ENCODE measurements at places on chromosomes 4 and X. TPM values are rescaled to one million over a fixed set of nuclear protein-coding genes. Genes with fewer than 3 reads are reported as not detected.

DNA sequence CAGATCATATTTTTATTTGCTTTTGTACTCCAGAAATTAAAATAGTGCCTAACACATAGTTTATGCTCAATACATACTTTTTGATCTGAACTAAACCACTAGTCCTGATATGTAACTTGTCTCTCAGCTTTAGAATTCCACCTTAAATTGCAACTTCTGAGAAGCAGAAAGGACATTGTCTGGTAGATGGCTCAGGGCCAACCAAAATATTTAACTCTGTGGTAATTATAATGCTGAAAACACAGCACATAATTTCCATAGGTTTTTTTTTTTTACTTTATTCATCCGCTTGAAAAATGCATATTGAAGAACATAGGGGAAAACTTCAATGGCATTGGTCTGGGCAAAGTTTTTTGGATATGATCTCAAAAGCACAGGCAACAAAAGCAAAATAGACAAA is 59.3 kb downstream of the AREG start:
- H3K27ac ChIP-seq = no peak overlapping the region
- H3K27me3 ChIP-seq = peaks cover 4% of the 10 kb centered on the region
- no peaks in the 10 kb centered on the region for H3K4me1 ChIP-seq
- no peak for DNase-seq

DNA sequence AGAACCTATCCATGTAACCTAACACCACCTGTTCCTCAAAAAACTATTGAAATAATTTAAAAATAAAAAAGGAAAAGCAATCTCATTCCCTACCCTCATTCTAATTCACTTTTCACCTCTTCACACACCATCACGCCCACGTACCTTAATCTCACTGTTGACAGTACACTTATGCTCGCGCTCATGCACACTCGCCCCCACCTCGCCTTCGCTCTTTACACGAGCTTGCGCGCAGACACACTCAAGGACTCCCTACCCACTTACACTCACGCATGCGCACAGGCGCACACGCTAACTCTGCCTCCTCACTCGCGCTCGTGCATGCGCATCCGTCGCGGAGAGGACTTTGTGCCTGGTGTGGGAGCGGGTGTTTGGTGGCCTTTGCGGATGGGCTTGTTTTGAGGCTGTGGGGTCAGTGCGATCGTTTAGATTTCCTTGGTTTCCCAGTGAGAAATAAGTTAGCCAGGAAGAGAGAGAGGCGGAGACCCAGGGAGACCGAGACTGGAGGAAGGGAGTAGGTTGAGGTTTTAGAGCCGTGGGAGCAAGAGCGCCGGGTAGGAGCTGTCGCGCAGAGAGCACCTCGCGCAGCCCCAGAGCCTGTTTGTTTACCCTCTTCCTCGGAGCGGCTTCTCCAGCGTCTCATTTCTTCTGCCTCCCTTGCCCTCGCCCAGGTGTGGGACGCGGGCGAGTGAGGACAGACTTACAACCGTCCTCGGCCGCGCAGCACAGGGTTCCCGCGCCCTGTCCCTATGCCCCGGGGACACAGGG is 8.1 kb upstream of the GSX2 start:
- DNase-seq = peak; percentile 75
- H3K4me1 ChIP-seq = peaks cover 17% of the 10 kb centered on the region
- peaks cover 74% of the 10 kb centered on the region for H3K27me3 ChIP-seq
- H3K27ac ChIP-seq = no peak overlapping the region
- H3K36me3 ChIP-seq = peaks cover 4% of the 10 kb centered on the region

Gene NXF2B
- total RNA-seq = not detected

- DNase-seq = no peak
- H3K36me3 ChIP-seq = peaks cover 26% of the 10 kb centered on the region
- peaks cover 42% of the 10 kb centered on the region for H3K4me1 ChIP-seq
- no peak overlapping the region for H3K27ac ChIP-seq
These were observed 9.6 kb downstream of the PPP3CA start for GRCh38 chr4:101337688-101338087.

DNA sequence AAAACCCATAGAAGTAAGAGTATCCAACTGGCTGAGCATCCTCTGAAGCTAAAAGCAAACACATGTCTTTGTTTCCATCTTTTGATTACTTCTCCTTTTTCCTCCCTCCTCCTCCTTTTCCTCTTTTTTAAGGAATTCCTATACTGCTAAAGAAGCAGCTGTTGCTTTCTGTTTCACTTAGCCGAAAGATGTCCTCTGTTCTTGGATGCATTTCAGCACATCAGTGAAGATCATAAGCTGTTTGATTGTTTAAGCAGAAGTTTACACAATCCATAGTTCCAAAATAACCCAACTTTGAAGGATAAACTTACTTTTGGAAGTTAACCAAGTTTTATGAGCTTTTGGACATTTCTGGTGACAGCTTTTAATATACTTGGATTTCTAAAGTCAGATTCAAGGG is 55.1 kb upstream of the TNIP3 start:
- H3K4me3 ChIP-seq = peak overlapping the region; percentile 7
- no peaks in the 10 kb centered on the region for H3K27me3 ChIP-seq
- DNase-seq = no peak
- H3K27ac ChIP-seq = no peak overlapping the region

- no peaks in the 10 kb centered on the region for H3K36me3 ChIP-seq
- H3K4me1 ChIP-seq = no peaks in the 10 kb centered on the region
- H3K27me3 ChIP-seq = peaks cover 2% of the 10 kb centered on the region
- H3K27ac ChIP-seq = no peak overlapping the region
- DNase-seq = no peak
These were observed 39.0 kb upstream of the ZNF518B start for GRCh38 chr4:10496200-10496599.

Gene CFAP299
- total RNA-seq = not detected

Gene ADGRL3
- total RNA-seq = not detected

Gene ASMT
- 0.40 TPM for total RNA-seq

GRCh38 chr4:77025643-77026321 is 50.0 kb downstream of the CCNI start:
- H3K27me3 ChIP-seq = peaks cover 4% of the 10 kb centered on the region
- peaks cover 43% of the 10 kb centered on the region for H3K4me1 ChIP-seq
- DNase-seq = no peak
- no peak overlapping the region for H3K27ac ChIP-seq
- H3K36me3 ChIP-seq = peaks cover 29% of the 10 kb centered on the region

DNA sequence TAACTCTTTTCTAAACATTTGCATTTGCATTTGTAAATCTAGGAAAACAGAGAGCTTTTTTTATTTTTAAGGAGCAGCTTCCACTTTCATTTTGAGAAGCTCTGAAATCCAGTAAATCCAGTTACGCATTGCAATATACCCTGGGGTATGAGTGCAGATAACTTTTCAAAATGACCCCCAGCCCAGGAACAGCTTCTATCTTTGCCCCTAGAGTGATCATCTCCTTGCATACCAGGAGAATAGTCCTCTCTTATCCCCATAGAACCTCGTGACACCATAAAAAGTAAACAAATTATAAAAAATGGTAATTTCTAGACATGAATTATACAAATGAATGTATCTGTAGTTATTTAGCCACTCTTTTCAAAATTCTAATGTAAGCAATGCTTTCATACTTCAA is 292.2 kb upstream of the GALNT7 start:
- H3K4me3 ChIP-seq = no peak overlapping the region
- no peak overlapping the region for H3K27ac ChIP-seq
- H3K27me3 ChIP-seq = no peaks in the 10 kb centered on the region
- no peaks in the 10 kb centered on the region for H3K36me3 ChIP-seq
- no peak for DNase-seq
- H3K4me1 ChIP-seq = no peaks in the 10 kb centered on the region

- no peaks in the 10 kb centered on the region for H3K4me1 ChIP-seq
- DNase-seq = no peak
- H3K4me3 ChIP-seq = no peak overlapping the region
- no peak overlapping the region for H3K27ac ChIP-seq
These were observed 436.2 kb downstream of the KCNIP4 start for GRCh38 chr4:21512353-21512752.

Gene PPP2R2C
- total RNA-seq = not detected

Gene CXorf65
- 26.4 TPM for total RNA-seq

Gene APLN
- total RNA-seq = 0.15 TPM

DNA sequence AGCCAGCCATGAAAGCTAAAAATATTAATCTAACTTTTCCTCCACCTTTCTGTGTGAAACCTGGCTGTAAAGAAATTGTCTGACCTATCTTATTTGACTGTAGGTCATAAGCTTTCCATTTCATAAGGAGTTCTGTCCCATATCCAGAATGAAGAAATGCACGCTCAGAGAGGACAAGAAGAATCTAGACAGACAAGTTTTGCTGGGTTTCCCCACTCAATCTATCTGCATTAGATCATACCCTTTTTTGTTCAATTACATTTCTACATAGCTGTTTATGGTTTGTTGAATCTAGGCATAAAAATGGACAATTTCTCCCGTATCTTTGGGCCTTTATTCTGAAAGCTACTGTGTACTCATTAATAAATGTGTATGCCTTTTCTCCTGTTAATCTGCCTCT is 1495.1 kb downstream of the C4orf33 start:
- H3K36me3 ChIP-seq = no peaks in the 10 kb centered on the region
- H3K4me1 ChIP-seq = no peaks in the 10 kb centered on the region
- no peak for DNase-seq
- H3K27me3 ChIP-seq = no peaks in the 10 kb centered on the region

DNA sequence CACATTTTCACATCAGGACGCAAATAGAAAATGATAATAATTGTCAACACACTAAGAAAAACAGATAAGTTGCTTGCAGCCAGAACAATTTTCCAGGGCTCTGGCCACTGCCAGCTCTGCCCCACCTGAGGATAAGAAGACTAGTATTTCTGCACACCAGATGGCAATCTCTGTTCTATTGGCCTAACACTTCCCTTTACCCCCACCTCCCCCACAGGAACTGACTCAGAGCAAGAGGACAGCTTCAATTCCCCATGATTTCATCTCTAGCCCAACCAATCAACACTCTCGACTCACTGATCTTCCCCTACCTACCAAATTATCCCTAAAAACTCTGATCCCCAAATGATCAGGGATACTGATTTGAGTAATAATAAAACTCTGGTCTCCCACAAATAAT is 164.0 kb downstream of the SMARCA1 start:
- no peak overlapping the region for H3K4me3 ChIP-seq
- no peaks in the 10 kb centered on the region for H3K4me1 ChIP-seq
- no peak overlapping the region for H3K27ac ChIP-seq
- no peaks in the 10 kb centered on the region for H3K36me3 ChIP-seq
- no peak for DNase-seq

DNA sequence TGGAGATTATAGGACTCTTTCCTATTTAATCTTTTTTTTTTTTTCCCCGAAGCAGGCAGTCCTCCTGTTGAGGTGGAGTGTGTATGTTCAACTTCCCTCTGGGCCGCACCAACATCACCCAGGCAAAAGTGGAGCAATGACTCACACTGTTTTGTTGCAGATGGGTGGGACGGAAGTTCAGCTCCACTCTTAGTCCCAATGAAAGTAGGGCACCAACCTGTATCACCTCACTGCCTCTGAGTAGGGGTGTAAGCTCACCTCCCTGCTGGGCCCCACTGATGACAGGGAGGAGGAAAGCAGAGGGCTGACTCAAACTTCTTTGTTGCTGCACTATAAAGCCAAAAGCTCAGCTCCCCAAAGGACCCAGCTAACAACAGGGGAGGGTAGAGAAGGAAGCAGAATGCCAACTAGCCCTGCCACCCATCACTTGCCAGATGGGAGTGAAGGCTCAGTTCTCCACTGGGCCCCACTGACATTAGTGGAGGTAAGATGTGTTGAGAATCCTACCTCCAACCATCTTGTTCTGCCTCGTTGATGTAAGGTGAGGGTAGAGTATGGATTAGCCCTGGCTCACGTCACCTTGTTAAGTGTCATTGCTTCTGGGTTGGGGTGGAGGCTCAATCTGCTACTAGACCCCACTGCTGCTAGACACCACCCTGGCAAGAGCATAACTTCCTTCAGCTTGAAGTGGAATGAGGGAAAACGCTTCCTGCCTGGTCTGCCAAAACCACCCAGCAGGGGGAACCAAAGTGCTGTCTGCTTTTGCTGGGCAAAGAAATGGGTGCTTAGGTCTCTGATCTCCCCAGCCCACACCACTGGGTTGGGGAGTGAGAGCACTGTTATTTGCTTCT is 14.1 kb downstream of the RPS6KA3 start:
- peak overlapping the region; percentile 90 for H3K27ac ChIP-seq
- H3K36me3 ChIP-seq = peaks cover 16% of the 10 kb centered on the region
- peak; percentile 71 for DNase-seq
- no peak overlapping the region for H3K4me3 ChIP-seq

Gene MAPK10
- 0.45 TPM for total RNA-seq

DNA sequence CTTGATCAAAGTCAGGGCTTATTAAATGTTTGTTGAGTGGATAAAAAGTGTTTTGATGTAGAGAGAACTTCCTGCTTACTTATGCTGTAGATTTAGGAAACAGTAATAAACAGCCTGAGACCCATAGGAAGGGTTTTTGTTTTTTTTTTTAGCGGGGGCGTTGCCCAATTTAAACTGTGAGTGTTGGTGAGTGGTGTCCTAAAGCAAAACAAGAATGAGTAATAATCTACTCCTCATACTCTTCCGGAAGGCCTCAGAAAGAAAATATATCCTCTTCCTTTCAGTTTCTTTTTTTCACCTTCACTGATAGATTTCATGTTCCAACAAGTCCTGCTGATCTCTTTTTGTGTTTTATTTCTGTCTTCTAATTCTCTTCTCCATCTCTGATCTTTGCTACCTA is 104.4 kb upstream of the SCML1 start:
- peak overlapping the region; percentile 62 for H3K4me3 ChIP-seq
- no peaks in the 10 kb centered on the region for H3K36me3 ChIP-seq
- no peaks in the 10 kb centered on the region for H3K27me3 ChIP-seq
- peaks cover 14% of the 10 kb centered on the region for H3K4me1 ChIP-seq
- no peak for DNase-seq

Gene HMX1
- not detected for total RNA-seq
